ENCODE measurements at places on chromosomes 1 and 21.

- DNase-seq, result no peak
Observed at GRCh38 chr1:206784471-206784903, 12.2 kb upstream of the IL10 start.

- no peak for DNase-seq
Observed at GRCh38 chr1:243489681-243490546, 234.1 kb downstream of the SDCCAG8 start.

GRCh38 chr1:64173336-64173940 is 30.0 kb upstream of the UBE2U start:
- DNase-seq, result no peak

GRCh38 chr1:117339866-117340700 is 27.2 kb upstream of the MAN1A2 start:
- no peak for DNase-seq

DNA sequence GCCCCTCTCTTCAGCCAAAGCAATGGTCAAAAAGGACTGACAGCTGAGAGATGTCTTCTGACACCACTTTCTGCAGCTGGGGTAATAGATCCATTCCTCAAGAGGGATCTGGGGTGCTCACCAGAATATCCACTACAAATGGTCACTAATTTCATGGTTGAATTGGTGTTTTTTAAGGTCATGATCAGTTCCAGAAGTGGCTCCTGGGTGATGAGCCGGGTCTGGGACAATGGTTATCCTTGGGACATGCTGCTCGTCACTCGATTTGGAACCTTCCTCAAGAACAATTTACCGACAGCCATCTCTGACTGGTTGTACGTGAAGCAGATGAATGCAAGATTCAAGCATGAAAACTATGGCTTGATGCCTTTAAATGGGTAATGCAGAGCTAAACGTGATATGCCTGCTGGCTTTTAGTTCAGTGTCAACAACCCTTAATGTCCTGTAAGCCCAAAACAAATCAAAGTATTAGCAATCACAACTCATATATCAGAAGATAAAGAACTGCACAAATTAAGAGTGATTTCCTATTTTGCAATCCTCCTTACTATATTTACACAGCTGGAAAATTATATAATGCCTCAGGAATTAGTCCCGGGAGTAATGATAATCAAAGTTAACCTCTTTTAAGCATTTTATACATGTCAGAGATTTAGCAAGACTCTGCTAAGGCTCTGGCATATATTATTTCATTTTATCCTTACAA is 20.1 kb downstream of the FMO3 start:
- DNase-seq, result no peak

DNA sequence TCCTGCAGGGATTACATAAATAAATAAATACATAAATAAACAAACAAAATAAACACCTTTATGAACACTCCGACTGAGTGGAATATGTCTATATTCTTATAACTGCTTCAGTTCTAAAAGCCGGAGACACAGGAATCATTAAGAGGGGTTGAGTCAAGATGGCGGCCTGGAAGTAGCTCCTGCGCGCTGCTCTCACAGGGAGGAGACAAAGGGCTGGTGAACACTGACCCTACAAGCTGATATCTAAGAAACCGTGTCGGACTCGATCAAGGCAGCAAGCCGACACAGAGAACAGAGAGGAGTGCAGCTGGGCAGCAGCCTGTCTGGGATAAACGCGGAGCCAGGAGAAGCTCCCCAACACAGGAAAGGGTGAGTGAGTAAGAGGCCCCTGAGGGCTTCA is 1098.6 kb upstream of the NCAM2 start:
- DNase-seq, result no peak

GRCh38 chr21:20186186-20186585 is 812.0 kb upstream of the NCAM2 start:
- no peak for DNase-seq

- DNase-seq, result no peak
Observed at GRCh38 chr1:243520831-243521230, 265.0 kb downstream of the SDCCAG8 start.

- DNase-seq, result no peak
Observed at GRCh38 chr1:236168716-236169429, 26.5 kb downstream of the GPR137B start.

DNA sequence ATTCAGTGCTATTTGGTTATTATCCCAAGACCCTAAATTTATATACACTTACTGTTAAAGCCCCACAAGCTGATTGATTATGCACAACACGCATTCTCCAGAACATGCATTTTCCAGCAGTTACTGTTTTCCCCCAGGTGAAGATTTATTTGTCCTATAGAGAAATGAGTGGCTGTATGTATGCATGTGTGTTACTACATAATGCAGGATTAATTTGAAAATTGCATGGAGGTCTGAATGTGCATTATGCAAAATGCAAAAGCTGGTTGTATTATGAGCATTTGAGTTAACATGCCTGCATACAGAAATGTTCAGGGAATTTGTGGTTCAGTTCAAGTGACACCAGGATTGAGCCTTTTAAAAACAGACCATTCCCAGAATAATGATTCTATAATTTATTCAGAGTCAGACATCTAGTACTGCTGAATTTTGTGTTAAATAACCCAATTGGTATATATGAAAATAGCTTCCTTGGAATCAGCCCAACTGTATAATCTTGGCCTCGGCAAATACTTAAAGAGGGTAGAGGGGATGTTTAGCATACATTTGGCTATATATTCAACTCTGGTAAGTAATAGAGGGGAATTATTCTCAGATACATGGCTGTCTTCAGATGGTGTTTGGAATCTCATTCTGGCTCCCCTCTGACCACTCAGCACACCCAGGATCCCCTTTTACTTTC is 320.0 kb downstream of the HHAT start:
- DNase-seq, result no peak

DNA sequence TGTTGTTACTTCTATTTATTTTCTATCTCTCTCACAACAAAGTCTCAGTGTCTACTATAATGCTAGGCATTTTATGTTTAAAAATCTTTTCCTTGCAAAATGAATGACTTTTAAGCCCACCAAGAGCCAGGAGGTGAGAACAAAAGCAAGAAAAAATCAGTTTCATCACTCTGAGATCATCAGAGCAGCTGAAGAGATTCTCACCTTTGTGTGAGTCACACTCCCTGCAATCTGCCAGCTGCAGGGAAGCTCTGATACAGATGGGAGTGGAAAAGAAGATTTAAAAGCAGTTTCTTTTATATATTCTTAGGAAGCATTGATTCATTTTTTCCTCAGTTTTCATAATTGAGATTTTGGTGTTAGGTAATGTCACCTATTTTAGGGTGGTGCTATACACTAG is 107.6 kb downstream of the LHX9 start:
- DNase-seq, result no peak

DNA sequence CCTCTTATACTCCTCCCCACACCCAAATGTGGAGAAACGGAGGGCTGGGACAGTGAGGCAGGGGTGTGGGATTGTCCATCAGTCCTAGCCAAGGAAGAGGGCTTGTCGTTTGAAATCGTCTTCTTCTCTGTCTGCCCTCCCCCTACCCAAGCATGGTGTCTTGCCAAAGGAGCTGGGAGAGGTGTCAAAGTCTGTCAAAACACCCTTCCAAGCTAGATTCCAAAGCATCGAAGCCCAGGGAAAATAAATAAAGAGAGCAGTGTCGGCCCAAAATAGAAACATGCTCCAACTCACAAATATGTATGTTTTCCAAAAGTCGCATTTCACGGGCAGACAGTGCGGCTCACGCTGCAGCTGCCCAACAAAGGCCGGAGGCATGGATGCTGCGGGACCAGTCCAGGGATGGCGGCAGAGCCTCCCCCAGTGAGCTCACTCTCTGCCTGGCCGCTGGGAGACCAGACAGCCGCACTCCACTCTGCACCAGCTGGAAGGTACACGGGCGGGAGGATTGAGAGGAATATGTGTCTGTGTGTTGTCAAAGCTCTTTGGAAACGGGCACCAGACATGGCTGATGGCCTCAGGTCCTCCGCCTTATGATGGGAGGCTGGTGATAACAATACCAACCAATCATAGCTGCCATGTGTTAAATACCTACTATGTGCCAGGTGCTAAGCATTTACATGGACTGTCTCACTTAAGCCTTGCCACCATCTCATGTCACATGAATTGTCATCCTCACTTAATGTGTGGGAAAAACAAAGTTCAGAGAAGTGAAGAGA is 3.9 kb downstream of the DISP3 start:
- no peak for DNase-seq

- no peak for DNase-seq
Observed at GRCh38 chr1:163531345-163531744, 209.6 kb downstream of the NUF2 start.

DNA sequence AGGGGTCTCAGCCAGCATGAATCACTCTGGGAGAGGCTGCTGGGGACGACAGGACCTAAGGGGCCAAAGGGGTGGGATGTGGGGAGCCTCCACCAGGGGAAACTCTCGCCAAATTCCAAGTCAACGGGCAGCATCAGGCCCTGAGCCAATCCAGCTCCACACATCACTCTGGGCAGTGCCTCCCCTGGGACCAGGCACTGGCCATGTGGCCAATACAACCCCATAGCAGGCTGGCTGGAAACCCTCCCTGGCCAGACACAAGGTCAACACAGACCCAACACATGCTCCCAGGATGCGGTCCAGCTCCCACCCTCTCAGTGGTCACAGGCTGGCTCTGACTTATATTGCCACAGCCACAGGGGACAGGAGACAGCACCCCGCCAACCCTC is 60.0 kb downstream of the MEGF6 start:
- DNase-seq, result no peak

DNA sequence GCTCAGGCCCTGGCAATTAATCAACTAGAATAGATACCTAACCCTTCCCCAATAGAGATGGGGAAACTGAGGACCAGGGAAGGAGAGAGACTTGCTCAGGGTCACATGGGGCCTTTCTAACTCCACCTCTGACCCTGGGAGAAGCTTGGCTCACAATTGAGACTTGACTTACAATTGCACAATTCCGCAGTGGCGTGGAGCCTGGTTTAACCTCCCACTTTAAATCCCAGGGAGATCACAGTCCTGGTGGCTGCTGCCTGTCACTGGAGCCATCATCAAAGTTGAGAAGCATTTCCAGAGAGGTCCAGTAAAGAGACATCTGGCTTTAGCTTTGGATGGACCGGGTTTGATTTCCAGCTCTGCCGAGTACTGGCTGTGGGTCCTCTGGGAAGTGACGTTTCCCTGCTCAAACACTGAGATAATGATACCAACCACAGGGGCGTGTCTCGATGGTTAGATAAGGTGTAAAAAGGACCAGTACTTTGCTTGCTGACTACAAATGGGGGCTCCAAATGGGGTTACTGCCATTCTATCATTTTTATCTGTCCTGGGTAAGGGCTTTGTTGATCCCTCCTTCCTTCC is 39.3 kb downstream of the TRIM62 start:
- no peak for DNase-seq

DNA sequence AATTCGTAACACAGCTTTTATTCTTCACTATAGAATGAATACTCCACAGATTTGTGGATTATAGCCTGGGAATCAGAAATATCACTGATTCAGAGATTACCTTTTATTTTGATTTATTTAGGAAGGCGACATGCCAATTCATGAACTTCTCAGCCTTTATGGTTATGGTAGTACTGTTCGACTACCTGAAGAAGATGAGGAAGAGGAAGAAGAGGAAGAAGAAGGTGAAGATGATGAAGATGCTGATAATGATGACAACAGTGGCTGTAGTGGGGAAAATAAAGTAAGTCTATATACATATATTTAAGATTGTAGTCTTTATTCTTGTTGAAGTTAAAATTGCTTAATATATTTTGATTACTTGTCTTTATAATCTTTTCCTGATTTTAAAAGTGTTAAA is 33.1 kb downstream of the MIER1 start:
- DNase-seq, result no peak

- no peak for DNase-seq
Observed at GRCh38 chr1:93675271-93675670, 6.4 kb downstream of the BCAR3 start.

- DNase-seq, result no peak
Observed at GRCh38 chr1:87830432-87830978, 501.8 kb downstream of the LMO4 start.

- no peak for DNase-seq
Observed at GRCh38 chr1:161733526-161733925, 12.2 kb downstream of the FCRLB start.

DNA sequence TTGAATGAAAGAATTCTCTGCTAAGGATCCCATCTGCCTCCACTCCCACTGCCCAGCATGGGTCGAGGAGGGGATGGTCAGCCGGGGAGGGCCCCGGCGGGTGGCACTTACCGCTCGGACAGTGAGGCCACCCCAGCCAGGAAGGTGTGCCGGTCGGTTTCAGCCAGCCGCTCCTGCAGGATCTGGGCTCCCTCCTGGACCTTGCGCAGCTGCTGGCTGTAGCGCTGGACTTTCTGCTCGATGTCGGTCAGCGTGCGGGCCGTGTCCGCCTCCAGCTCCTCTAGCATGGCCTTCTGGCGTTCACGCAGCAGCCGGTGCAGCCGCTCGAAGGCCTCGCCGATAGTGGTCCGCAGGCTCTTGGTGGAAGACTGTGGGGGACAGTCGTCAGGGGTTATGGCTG is 22.3 kb downstream of the TRIM62 start:
- no peak for DNase-seq

- DNase-seq, result no peak
Observed at GRCh38 chr1:102942324-102942723, 166.0 kb downstream of the COL11A1 start.

DNA sequence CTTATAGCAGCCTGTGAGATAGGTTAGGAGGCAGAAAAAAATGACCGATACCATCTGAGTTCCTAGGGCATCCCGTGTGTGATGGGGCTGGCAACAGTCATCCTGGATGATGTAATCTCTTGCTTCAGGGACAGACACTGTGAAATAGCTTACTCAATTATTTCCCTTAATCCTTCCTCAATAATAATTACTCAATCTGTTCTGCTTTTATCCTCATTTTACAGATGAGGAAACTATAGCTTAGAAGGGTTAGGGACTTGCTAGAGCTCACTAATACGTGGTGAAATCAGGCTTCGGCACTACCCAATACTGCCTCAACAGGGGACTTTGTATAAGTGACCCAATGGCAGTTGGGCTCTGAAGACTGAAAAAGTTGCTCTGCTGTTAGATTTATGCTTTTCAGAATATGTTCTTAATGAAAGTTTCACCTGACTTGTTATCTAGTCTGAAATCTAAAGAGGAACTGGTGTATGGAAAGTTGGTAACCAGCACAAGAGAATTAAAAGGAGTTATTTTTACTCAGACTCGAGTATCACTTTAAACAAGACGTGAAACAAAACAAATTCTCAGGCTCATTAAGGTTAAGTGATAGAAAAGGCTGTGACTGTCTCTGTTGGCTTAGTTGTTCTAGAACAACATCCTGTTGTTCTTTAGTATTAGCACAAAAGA is 14.4 kb downstream of the CD55 start:
- no peak for DNase-seq

GRCh38 chr21:44549525-44550211 is 1.6 kb downstream of the KRTAP10-2 start:
- DNase-seq, result no peak

GRCh38 chr1:50123071-50123470 is 14.4 kb downstream of the ELAVL4 start:
- DNase-seq, result no peak

- no peak for DNase-seq
Observed at GRCh38 chr21:42781971-42782722, 97.2 kb downstream of the WDR4 start.

DNA sequence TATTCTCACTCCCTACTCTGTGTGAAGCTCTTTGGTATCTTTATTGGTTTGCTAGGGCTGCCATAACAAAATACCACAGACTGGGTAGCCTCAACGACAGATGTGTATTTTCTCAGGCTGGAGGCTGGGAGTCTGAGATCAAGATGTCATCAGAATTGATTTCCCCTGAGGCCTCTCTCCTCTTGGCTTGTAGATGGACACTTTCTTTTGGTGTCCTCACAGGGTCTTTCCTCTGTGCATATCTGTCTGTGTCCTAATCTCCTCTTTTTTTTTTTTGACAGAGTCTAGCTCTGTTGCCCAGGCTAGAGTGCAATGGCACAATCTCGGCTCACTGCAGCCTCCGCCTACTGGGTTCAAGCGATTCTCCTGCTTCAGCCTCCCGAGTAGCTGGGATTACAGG is 71.4 kb upstream of the KCNJ6 start:
- DNase-seq, result no peak

Data from midbrain (tissue), 1 donor.